ENCODE measurements at places on chromosomes 7 and 10.

- DNase-seq = no peak
Observed at GRCh38 chr10:21144047-21144446, 246.9 kb upstream of the NEBL start.

DNA sequence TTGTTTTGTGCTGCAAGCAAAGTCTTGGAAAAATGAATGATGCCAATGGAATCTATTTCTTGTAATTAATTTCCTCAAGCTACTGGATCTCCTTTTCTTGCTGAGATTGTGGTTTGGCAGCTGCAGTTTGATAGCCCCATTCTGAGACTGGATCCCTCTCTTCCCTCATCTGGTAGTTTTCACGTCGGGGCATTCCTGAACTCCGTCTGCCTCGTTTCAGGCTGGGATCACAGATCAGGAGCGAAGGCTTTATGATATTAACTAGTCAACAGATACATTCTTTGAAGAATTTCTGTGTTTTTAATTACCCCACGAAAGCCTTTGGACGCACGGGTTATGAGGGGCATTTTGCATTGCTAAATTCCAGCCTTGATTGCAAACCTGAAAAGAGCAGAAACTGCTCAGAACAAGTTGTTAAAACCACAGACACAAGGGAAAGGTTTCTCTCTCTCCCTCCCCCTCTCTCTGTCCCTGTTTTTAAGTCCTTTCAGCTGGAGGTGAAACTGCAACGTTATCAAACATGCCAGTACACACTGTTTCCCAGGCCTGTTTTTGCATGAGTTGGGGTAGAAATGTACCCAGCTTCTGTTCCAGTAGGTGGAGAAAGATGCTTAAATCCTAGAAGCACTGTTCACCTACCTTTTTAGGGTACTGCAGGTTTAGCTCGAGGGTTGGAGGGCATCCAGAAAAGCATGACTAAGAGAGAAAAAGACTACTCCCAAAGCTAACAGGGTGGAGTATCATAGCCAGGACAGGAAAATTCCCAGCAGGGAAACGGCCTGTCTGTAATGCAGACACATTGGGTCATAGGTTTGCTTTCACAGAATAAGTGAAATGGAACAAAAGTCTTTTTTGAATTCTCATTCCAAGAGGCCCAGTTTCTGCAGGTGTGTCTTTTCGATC is 124.3 kb downstream of the CUX1 start:
- DNase-seq = no peak

- DNase-seq = no peak
Observed at GRCh38 chr7:33601101-33601500, 304.2 kb upstream of the BMPER start.

- no peak for DNase-seq
Observed at GRCh38 chr10:125263551-125263950, 103.2 kb upstream of the CTBP2 start.

- DNase-seq = no peak
Observed at GRCh38 chr7:80779456-80779855, 139.4 kb downstream of the SEMA3C start.

- no peak for DNase-seq
Observed at GRCh38 chr7:99791021-99791420, 7.0 kb upstream of the CYP3A4 start.

GRCh38 chr7:132257253-132257652 is 319.0 kb downstream of the PLXNA4 start:
- no peak for DNase-seq

GRCh38 chr10:131949041-131949862 is 32.5 kb downstream of the BNIP3 start:
- no peak for DNase-seq

GRCh38 chr7:80139236-80139635 is 4.6 kb downstream of the GNAI1 start:
- DNase-seq = no peak

GRCh38 chr10:113030453-113030852 is 80.4 kb downstream of the TCF7L2 start:
- DNase-seq = no peak

GRCh38 chr7:116451957-116452729 is 47.4 kb upstream of the CAV2 start:
- DNase-seq = no peak

GRCh38 chr7:18962031-18962430 is 155.4 kb downstream of the TWIST1 start:
- DNase-seq = no peak

DNA sequence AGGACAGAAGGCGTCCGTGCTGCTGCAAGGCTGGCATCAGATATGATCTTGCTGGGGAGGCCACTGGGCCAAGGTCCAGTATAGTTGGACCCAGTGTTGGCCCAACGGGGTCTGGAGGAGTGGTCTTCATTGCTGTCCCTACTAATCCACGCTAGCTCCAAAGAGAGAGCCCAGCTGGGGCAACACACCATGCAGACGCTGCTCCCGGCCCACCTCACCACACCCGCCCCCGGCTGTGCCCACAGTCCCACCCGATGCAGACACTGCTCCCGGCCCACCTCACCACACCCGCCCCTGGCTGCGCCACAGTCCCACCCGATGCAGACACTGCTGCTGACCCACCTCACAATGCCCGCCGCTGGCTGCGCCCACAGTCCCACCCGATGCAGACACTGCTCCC is 121.5 kb downstream of the VIPR2 start:
- DNase-seq = no peak

- no peak for DNase-seq
Observed at GRCh38 chr7:117837841-117838240, 35.4 kb downstream of the CTTNBP2 start.
